ENCODE measurements at places on chromosomes 11 and 22. TPM values are rescaled to one million over a fixed set of nuclear protein-coding genes. Genes with fewer than 3 reads are reported as not detected.

GRCh38 chr11:116302756-116303155 is 470.0 kb downstream of the BUD13 start:
- no peak for DNase-seq

DNA sequence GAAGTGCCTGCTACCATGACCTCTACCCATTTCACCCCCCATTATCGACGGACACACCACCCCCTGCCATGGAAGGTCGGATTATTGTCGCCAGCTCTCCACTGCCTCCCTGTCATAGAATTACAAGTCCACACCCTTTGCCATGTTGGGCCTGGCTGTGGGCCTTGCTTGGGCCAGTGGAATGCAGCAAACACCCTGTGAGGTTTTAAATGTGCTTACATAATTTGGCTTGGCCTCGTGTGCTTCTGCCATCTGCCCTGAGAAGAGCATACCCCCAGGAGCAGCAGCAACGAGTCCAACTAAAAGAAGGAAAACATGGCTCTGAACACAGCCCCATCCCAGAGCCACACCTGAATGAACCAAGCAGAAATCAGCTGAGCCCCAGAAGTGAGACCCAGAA is 94.1 kb upstream of the PRDM11 start:
- DNase-seq: no peak

NPAS4 gene
- not detected for polyA plus RNA-seq

- peak; percentile 41 for DNase-seq
Observed at GRCh38 chr11:61999141-61999975, 31.9 kb upstream of the FTH1 start.
